ENCODE measurements at places on chromosomes 3 and 15.

GRCh38 chr3:133475245-133476010 is 75.6 kb downstream of the BFSP2 start:
- no peak for DNase-seq

DNA sequence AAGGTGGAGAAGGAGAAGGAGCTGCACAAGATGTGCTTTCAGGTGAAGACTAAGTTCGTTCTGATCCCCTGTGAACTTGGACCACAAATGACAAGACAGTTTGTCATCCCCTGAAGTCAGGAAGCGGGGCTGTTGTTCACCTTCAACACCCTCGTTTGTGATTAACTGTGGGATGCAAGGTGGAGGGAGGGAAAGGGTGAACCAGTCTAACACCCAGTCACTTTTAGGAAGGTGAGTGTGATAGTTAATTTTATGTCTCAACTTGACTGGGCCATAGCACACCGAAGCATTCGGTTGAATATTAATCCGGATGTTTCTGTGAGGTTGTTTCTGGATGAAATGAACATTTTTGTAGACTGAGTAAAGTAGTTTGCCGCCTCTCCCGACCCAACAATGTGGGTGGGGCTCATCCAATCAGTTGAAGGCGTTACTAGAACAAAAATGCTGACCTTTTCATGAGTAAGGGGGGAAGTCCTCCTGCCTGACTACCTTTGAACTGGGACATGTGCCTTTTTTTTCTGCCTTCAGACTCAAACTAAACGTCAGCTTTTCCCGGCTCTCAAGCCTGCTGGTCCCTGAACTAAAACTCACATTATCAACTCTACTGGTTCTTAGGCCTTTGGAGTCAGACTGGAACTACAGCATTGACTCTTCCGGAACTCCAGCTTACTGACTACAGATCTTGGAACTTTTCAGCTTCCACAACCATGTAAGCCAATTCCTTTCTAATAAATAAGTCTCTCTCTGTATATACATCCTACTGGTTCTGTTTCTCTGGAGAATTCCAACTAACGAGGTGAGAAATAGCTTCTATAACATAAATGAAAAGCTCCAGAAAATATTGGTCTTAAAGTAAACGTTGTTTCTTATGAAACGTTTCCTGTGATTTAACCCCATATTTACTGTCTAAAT is 264.0 kb upstream of the SLITRK3 start:
- no peak for DNase-seq

- DNase-seq = no peak
These were observed 608.4 kb downstream of the CADM2 start for GRCh38 chr3:85567071-85567676.

GRCh38 chr15:39204031-39204430 is 376.8 kb upstream of the THBS1 start:
- no peak for DNase-seq
